ENCODE measurements at places on chromosomes 7 and 10.
A peak's percentile ranks its signal among the peaks of the same experiment; 100 is the strongest.

DNA sequence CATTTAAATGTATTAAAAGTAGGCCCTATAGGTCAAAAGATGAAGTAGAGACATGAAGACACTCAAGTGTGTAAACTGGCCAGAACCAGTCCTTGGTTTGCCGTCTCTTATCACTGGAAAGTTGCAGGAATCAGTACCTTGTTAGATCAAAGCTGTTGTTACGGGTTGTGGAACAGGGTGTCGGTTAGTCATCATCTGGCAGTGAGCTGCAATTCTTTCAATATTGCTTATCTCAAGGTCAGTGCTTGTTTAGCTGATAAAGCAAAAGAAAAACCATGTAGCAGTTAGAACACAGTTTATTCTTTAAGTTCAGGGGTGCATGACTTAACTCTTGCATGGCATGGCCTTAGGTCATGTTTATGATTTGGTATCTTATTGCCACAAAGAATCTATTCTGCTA lies 10.0 kb upstream of the SLC13A1 start:
- no peak for DNase-seq

DNA sequence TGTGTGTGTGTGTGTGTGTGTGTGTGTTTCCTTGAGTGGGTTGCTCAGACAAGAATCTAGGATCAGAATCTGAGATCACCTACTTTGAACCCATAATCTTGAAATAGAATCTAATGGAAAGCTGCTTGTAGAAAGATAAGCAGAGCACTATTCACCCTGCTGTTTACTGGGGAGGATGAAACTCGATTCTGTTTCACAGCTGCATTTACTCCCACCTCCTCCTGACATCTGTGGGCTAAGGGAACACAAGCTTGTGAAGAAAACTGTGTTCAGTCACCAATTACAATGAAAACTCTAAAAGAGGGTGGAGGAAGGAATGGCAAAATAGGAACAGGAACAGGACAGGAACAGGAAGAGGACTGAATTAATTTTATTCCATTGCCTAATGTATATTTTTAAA lies 269.5 kb downstream of the TSPAN12 start:
- DNase-seq = no peak

DNA sequence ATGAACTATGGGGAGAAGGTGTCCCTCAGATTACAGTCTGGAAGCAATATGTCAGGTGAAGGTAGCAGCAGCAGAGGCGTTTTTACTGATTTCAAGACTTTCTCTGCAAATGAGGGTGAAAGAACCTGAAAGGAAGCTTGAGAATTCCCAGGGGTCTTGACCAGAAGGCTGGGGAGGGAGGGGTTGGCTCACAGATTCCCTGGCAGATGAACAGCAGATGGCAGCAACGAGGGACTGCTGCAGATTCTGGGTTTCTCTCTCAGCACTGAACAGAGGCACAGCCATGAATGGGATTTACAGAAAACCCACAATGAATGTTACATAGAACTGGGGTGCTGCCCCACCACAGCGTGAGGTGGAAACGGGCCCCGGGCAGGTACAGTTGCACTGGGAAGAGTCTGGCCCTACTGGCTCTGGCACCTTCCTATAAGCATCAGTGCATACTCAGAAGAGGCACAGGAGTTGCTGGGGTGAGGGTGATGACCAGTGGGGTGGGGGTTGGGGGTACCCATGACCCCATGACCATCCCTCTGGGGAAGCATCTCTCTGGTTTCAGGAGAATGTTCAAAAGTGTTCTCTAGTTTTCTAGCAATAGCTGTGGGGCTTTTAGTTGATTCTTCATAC lies 317.8 kb downstream of the SH2D4B start:
- no peak for DNase-seq

- no peak for DNase-seq
Observed at GRCh38 chr10:26430641-26431163, 7.4 kb upstream of the APBB1IP start.

GRCh38 chr7:27198871-27199801 lies 755 bp downstream of the HOXA13 start:
- no peak for DNase-seq

DNA sequence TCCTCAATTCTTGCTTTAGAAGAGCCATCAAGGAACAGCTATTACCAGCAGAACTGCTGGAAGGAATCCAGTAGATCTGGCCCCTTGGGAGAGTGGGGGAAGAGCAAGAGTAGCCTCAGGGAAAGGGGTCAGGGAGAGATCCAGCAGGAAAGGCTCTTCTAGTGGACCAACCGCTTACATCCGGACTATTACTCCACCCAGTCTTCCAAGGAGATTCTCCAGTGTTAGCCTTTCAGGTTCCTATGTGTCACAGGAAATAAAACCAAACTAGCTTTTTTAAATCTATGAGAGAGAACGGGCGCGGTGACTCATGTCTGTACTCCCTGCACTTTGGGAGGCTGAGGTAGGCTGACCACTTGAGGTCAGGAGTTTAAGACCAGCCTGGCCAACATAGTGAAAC lies 34.3 kb downstream of the TET1 start:
- no peak for DNase-seq

DNA sequence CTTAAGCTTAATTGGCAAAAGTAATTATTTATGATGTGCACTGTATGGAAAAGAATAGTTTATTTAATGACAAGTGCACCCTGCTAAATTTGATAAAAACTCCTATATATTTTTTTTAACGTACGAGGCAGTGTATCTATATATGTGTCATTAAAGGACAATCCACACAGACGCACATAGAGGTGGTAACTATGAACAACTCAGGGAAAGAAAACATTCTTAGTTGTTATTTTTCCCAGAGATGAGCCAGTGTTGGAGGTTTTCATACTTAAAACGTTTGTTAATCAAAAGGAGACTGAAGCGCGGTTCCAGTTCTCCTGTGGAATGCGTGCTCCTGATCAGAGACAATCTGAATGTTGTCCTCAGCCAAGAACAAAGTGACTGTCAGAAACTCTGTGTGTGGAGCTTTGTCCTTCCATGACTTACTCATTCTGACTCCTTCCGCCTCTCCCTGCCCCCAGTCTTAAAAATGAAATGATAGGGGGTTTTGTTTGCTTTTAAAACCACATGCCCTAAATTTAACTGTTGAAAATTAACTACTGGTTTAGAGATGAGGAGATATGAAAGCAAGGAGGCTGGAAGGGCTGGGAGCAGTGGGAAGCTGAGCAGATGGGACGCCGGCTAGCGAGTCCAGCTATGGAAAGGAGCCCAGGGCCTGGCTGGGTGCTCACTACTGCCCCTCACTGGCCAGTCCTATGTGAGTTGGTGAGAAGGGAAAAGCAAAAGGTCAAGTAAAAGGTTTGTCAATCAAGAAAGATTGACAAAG lies 99.6 kb downstream of the SVIL start:
- peak; percentile 41 for DNase-seq

GRCh38 chr10:77648472-77648871 lies 10.9 kb upstream of the KCNMA1 start:
- no peak for DNase-seq

- no peak for DNase-seq
Observed at GRCh38 chr7:143901332-143901667, 676 bp downstream of the TCAF1 start.

- no peak for DNase-seq
Observed at GRCh38 chr10:89431977-89432376, 17.6 kb downstream of the IFIT5 start.

- no peak for DNase-seq
Observed at GRCh38 chr7:25672496-25672895, 444.2 kb upstream of the NPVF start.

- peak; percentile 64 for DNase-seq
Observed at GRCh38 chr10:99234041-99234790, 1.4 kb downstream of the HPSE2 start.

- no peak for DNase-seq
Observed at GRCh38 chr7:105934572-105935185, 28.4 kb upstream of the CDHR3 start.

DNA sequence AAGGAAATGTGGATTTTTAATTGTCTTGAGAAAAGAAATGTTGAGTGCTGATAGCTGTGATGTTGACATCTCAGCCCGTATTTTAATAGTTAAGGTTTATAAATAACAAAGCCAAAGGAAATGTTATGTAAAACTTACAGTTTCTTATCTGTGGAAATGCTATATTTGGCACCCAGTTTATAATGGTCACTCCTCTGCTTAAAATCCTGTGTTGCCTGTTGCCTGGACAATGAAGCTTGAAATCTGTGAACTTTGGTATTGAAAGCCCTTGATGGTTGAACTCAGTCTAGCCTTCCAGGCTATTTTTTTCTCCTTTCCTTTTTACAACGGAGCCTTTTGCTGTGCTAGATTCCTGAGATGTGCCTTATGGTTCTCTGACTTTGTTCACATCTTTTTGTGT lies 46.5 kb downstream of the MCU start:
- DNase-seq = no peak

DNA sequence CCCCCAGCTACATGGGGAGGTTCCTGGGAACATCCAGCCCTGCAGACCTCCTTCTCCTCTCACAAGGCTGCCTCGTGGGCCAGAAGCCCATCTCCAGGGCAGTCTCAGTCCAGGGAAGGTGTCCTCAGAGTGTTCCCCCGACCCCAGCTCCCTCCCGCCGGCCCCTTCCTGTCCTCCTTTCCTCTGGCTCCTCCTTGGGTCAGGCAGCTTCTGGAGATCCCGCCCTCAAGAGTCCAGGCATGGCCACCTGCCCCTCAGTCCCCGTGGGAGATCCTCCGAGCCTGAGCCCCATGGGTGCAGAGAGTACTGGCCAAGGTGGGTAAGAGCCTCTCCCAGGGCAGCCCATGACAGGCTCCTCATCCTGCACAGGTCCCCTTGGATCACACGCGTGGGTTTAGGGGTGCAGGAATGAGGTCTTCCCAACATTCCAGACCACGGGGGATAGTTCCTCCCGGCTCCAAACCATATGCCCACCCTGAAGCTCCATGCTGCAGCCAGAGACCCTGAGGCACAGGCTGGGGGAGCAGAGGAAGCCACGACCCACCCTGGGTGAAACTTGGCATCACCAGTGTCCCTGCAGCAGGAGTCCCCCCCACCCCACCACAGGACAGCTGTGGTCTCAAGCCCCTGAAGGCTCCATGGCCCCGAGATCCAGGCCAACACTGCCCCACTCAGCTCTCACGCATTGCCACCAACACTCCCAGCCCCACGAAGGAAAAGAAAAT lies 65.5 kb downstream of the OAT start:
- no peak for DNase-seq

DNA sequence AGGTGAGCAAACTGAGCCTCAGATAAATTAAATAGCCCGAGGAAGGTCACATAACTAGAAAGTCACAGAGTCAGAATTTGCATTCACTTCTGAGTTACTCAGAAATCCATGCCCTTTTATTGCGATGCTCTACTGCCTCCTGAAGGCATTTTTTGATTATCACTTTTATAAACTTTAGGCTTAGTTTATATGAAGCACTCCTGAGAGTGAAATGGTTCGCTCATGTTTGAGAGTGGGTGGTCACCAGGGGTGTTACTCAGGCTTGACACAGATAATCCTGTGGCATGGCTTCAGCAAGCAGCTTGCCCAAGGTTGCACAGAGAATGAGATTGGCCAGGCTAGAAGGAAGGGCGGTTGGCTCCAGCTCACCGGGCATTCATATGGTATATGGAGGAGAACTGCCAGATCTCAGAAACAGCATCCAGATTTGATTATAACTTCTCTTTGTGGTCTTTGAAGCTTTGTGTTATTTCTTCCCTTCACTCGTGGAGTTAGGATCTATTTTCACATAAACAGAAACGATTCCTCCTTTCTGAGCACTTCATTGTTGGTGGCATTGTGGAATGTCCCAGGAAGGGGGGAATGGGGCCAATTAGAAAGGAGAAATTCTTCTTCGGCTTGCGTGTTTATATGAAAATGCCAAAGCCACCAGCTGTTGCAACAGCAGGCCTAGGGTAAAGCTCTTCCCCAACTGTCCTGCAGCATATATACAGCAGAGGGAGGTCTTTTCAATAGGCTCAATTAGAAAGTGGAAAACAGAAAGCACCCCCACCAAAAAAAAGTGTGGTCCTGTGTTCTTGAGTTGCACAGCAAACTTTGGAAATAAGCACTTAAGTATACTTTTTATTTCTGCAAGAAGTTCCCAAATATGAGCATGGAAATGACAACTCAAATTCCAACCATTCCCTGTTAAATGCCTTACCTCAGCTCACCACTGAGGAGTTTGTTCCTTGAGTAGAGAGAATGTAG lies 628.8 kb downstream of the SUGCT start:
- no peak for DNase-seq
